NCI-H1105 (cell line): ENCODE measurements at places on chromosomes 11 and 22.

DNA sequence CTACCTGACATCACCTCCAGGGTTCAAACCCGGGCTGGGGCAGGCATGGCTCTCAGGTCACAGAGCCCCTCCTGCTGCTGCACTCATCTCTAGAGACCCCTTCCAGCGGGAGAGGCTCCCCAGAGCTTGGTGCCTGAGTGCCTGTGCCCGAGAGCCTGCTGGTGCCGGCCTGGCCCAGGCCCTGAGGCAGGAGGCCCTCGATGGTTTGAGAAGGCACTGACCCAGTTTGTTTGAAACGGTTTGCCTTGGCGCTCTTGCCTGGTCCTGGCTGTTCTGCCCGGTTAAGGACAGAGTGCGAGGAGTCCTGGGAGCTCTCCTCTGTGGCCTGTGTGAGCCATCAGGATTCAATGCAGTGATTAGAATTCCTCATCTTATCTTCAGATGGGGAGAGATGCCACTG is 88.9 kb downstream of the TBC1D22A start:
- DNase-seq: no peak

GRCh38 chr11:61814958-61815789 is 1.6 kb downstream of the FADS1 start:
- DNase-seq: peak; percentile 93

DNA sequence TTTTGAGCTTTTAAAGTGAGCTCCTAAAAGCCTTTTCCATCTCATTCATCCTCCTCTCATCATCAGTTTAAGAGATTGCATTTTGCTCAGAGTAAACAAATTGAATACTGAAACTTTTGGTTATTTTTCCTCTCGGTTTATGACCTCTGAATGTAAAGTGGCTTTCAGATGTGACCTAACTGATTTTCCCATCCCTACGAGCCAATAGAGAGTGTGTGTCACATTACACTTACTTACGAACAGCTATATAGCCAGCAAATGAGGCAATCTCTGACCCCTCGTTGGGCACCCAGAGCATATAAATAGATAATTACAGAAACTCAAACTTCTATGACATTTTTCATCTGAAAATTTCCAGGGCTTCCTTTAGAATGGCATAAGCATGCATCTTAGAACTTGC is 317.7 kb downstream of the OPCML start:
- no peak for DNase-seq

DNA sequence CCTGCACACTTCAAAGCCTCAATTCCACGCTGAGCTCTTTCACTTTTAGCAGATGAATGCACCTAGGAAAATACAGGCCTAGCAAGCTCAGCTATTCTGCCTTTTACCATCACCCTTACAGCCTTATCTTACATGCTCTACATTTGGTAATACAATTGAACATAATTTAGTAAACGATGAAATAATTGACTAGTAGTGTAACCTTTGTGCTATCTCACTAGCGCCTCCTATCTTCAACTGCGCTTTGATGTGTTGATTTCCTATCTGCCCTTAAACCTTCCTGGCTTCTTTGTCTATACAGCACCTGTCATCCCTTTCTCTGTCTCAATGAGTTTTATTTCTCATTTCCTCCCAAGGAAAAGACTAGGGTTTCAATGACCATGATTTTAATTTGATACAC is 149.7 kb downstream of the LRRC4C start:
- DNase-seq: no peak

DNA sequence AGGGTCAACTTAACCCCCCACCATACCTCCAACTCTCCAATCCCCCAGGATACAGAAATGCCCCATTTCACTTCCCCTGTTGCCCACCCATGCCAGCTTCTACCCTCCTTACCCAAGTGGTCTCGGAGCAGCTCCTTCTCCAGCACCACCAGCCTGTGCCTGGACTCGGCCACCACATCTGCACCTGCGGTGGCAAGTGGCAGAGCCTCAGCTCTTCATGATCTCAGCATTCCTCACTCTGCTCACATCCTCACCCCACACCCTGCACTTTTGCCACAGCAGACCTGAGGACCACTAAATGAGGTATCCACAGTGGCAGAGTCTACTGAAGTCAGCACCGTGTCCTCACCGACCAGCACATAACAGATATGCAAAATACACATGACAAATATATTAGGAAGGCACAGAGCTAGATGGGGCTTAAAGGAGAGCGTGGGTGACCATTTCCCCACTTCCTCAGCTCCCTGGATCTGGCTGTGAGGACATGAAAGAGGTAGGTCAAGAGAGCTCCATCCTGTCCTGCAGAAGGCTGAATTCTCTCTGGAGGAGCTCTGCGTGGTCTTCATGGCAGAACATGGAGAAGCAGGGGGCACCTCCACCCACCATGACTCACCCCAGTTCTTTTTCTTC is 9.7 kb downstream of the NHERF4 start:
- DNase-seq: no peak

DNA sequence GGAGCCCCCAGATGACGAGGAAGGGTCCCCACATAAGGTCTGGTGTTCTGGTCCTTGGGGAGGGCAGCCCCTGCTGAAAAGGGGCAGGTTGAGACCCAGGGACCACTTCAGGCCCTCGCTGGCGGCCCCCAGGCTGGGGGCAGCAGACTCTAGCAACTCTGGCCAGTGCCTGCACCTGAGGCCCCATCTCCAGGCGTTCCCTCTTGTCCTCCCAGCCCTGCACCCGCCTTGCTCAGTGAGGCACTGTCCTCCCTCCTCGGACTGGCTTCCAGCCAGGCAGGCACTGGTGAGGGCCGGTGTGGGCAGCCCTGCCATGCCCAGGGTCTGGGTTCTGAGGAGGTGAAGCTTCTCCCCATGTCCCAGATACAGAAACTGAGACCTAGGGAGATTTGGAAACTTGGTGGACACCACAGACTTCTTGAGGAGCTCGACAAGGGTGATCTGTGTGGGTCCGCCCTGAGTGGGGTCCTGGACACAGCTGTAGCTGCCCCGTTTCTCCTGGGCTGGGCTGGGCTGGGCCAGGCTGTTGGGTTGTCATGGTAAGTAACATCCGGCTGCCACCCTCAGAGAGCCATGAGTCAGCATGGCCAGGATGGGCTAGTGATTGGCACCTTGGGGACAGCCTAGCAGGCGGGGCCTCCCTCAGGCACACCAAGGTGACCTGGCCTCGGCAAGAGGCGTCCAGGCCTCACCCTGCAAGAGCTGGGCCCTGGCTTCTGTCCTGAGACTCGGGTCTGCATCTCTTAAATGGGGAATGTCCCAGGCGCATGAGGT is 11.1 kb upstream of the PHLDA2 start:
- DNase-seq: no peak

DNA sequence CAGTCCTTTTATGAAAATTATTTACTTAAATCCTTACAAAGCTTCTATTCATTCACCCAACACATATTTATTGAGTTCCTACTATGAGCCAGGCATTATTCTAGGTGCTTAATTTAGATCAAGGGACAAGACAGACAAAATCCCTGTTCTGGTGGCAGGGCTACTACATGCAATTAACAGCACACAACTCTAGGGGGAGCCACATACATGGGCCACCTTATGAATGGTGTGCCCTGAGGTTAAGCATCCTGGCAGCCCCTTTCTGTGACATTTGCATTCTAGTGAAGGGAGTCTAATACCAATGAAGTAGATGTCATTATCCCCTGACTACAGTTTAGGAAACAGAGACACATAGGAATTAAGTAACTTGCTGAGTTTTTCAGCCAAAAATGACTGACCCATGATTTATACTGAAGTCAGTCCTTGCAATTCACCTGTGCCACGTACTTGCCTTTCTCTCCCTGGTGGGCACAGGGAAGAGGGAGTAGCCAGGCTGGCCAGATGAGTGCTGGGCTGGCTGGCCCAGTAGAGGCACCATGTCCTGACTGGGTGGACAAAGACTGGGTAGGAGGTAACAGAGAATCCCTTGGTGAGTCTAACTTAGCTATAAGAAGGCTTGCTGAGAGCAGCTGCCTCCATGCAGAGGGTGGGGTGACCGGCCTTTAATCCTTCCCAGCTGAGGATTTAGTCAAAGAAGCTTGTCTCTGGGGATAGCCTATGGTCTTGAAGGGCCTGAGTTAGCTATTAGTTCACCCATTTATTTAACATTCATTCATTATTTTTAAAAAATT is 52.0 kb upstream of the ELF5 start:
- DNase-seq: no peak

GRCh38 chr11:1029654-1030053 is 6.9 kb downstream of the MUC6 start:
- no peak for DNase-seq

DNA sequence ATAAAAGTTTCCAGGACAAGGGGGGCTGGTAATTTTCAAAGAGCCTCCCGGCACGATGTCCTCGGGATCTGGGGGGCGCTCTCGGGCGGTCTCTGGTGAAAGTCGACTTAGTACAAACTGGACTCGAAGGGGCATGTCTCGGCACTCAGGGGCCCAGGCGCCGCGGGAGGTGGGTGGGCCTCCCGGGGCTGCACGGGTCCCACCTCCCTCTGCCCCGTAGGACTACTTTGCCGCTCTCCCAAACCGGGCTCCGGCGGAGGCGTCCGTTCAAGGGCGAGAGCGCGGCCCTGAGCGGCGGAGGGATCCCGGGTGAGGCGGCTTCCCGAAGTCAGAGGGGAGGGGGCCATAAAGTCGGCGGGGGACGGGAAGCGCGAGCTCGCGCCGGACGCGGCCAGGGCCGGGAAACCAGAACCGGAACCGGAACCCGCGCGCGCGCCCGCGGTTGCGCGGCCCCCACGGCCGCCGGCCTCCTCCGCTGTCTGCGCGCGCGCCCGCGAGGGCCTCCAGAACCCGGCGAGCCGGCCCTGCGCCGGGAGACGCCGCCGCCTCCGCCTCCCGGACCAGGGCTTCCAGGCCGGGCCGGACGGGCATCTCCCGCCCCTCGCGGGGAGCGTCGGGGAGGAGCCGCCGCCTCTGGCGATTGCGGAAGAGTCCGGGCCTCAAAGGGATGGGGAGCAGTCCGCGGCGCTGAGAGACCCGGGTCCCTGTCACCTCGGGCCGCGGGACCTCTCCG is at the start of gene ARHGEF12:
Gene ARHGEF12, plus strand, starts transcription at position 506 of the 733 bp plus-strand sequence. CDS start 831 bp downstream, outside the sequence.
- DNase-seq: peak; percentile 97

DNA sequence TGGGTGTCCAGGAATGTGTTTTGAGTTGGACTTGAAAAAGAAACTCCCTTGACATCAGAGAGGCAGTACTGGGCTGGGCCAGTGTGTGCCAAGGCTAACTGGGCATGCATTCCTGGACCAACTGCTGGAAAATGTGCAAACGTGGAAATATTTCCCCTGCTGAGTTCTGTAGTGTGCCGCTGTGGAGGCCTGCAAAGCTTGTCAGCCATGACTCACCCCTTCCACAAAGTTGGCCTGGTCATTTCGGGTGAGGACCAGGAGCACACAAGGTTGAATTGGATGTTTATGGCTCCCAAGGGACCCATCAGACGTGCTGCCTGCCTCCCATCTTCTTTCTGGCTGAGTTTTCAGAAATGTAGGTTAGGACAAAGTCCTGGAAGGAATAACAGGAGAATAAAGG is 513.1 kb downstream of the MIAT start:
- DNase-seq: no peak

- DNase-seq: no peak
Measured at GRCh38 chr11:69930081-69931059, 111.2 kb upstream of the FGF3 start.

DNA sequence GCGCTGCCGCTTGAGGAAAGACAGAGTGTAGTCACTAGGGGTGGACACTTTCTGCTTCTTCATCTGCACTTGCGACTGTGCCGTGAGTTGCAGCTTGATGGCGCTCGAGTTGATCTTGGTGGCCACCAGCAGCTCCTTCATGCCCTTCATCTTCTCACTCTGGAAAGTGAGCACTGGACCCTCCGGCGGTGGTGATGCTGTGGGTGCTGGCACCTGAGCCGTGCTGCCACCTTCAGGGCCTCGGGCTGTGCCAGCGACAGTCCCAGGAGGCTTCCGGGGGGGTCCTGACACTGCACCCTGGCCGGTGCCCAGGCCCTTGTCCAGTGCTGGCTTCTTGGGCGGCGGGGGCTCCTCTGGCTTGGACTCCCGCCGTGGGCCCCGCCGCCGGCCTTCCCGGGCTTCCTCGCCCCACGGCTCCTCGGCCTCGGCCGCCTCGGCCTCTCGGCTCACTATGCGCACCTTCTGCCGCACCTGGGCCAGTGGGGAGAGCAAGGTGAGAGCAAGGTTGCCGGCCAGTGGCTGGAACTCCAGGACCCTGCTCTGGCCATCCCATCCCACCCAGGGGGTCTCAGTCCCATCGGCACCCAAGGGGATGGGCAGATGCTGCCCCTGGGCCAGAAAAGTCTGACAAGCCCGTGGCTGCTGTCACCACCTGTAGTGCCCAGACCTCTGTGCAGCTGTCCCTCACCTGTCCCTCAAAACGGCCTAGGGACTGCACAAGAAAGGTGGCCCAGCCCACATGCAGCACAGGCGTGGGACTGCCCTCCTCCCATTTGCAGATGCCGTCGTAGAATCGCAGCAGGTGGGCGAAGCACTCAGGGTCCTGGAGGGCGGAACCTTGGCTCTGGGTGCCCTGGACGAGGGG is 1.6 kb upstream of the MAP4K2 start:
- no peak for DNase-seq

DNA sequence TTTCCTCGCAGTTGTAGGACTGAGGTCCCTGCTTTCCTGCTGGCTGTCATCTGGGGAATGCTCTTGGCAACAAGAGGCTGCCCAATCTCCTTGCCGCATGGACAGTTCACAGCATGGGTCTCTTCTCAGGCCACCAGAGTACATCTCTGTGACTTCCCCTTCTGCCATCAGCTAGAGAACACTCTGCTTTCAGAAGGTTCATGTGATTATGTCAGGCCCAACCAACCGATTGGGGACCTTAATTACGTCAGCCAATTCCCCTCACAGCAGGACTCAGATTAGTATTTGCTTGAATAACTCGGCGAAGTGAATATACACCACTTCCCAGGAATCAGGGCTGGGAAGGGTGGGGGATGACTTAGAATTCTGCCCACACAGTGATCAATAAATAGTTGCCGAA is 61.9 kb upstream of the CSNK2A3 start:
- DNase-seq: no peak

- no peak for DNase-seq
Measured at GRCh38 chr11:64026575-64027205, 9.0 kb upstream of the FLRT1 start.
